NCI-H446 (cell line): ENCODE measurements at places on chromosomes 7 and 10.
A peak's percentile ranks its signal among the peaks of the same experiment; 100 is the strongest.

GRCh38 chr10:34670081-34670480 is 145.0 kb downstream of the PARD3 start:
- no peak for DNase-seq

- DNase-seq = no peak
Observed at GRCh38 chr7:760006-760405, 32.9 kb upstream of the PRKAR1B start.

DNA sequence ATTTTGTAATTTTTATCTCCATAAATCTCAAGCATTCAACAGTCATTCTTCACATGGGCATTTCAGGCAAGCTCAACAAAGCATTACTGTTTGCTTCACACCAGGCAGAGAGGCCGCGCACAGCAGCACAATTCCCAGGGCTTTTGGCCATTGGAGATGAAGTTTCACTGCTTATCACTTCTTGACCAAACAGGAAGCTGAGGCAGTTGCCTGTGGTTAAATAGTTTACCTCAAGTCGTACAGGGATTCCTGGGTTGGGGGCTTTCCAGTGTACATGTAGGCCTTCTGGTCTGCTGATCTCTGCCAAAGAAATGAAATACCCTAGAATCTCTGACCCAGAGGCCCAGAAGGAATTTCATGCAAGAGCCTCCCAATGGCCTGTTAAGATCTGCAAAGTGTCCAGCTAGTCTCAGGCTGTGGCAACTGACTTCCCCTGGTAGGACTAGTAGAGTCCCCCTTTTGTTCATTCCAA is 11.2 kb upstream of the PRDX3 start:
- DNase-seq = no peak

DNA sequence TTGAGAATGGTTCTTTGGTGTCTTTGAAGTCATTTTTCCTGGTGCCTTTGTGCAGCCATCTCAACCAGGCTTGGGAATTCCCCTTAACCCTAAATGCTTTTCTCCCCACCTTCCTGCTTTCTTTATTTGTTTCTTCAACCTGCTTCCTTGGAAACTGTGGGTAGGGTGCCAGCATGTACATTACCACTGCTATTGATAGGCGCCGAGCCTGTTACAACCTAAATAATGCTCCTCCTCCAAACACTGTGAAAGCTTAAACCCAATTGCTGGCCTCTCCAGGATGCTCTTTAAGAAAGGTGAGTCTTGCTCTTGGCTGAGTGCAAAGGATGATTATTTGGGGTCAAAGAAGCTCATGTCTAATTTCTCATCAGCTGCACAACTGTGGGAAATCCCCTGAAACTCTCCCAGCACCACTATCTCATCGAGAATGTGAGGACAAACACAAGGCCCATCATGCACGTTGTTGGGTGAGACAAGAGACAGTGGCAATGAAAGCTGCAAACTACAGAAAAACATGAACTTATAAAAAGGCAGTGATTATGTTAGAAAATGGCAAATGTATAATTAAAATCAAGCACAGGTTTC is 285.5 kb upstream of the IGFBP3 start:
- no peak for DNase-seq

- DNase-seq = no peak
Observed at GRCh38 chr10:10520491-10521385, 496.9 kb upstream of the CELF2 start.

- DNase-seq = no peak
Observed at GRCh38 chr7:21642422-21642821, 99.6 kb downstream of the DNAH11 start.

- no peak for DNase-seq
Observed at GRCh38 chr7:5523052-5523711, 99.5 kb upstream of the TNRC18 start.

- DNase-seq = no peak
Observed at GRCh38 chr10:32954545-32955298, 3.3 kb downstream of the ITGB1 start.

DNA sequence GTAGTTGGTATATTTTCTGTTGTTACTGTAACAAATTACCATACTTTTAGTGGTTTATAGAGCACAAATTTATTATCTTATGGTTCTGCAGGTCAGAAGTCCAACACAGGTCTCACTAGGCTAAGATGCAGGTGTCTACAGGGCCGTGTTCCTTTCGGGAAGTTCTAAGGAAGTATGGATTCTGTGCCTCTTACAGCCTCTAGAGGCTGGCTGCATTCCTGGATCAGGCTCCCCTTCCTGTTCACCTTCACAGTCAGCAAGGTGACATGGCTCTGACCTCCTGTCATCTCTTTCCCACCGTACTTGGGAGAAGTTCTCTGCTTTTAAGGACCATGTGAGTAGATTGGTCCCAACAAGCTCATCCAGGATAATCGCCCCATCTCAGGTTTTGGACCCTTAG is 37.3 kb downstream of the BMPR1A start:
- no peak for DNase-seq

DNA sequence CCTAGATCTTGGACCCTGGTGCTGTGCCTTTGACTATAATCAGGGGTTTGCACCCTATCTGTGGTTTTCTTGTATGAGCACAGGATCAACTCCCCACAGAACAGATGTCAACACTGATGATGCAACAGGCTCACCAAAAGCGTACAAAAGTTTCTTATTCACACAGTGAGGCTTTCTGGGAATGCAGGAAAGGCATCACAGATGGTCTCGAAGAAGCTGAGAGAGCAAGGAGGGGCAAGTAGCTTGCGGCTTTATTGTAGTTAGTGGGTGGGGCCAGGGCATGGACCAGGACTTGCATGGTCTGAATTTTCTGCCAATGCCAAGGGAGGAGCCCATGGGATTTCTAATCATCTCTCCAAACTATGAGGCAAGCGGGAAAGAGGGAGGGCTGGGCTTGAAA is 46.2 kb downstream of the SEC61G start:
- DNase-seq = no peak

- DNase-seq = peak; percentile 36
Observed at GRCh38 chr7:30799206-30799975, 28.2 kb downstream of the MINDY4 start.

- no peak for DNase-seq
Observed at GRCh38 chr7:113071465-113071864, 15.2 kb downstream of the GPR85 start.

- no peak for DNase-seq
Observed at GRCh38 chr10:62037166-62037831, 135.8 kb downstream of the ARID5B start.

DNA sequence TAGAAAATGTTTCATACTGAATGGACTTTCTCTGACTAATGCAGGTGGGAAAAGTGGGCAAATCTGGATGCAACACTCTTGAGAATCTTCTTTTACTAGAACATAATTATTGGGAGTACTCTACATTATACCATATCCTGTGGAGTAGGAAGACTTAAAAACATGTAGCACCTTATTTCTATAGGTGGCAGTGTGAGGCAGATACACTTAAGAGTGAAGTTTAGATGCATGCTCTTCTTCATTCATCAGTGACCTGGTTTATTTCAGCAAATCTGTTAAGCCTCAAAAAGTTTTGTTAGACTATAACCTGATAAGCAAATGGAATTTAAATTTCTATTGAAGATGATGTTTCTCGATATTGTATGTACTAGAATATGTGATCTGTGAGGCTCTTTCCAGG is 1087.1 kb upstream of the LRRN3 start:
- DNase-seq = no peak

DNA sequence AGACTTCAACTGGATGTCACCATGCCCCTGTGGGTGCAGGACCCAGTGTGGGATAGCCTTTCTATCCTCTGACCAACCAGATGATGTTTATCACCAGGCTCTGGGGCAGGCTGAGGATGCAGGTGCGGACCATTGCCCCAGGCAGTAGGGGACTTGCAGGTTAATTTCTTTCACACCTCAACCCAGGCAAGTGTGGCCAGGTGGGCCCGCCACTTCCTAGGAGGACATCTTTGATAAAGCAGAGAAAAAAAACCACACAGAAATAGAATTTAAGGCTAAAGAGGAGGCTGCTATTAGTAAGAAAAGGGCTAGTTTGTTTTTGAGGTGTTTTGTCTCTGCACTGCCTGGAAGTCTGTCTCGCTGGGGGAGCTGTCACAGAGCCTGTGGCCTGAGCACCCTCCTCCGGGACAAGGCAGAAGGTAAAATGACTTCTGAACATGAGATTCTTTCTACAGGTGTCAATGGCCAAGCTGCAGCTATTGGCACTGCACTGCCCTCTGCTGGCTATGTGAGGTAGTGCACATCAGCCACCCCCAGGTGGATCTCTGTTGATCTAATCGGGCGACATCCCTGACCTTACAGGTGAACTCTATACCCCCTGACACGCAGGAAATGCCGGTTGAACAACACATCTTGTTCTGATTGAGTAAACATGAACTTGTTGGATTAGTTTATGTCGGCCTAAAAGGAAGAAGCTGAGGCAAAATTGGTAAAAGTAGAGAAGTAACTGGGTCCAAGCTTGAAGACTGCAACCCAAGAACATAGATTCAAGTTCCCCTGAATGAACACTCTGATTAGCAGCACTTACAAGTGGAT is 21.0 kb downstream of the UPP1 start:
- DNase-seq = peak; percentile 42

- no peak for DNase-seq
Observed at GRCh38 chr7:115088893-115089292, 167.0 kb downstream of the MDFIC start.

DNA sequence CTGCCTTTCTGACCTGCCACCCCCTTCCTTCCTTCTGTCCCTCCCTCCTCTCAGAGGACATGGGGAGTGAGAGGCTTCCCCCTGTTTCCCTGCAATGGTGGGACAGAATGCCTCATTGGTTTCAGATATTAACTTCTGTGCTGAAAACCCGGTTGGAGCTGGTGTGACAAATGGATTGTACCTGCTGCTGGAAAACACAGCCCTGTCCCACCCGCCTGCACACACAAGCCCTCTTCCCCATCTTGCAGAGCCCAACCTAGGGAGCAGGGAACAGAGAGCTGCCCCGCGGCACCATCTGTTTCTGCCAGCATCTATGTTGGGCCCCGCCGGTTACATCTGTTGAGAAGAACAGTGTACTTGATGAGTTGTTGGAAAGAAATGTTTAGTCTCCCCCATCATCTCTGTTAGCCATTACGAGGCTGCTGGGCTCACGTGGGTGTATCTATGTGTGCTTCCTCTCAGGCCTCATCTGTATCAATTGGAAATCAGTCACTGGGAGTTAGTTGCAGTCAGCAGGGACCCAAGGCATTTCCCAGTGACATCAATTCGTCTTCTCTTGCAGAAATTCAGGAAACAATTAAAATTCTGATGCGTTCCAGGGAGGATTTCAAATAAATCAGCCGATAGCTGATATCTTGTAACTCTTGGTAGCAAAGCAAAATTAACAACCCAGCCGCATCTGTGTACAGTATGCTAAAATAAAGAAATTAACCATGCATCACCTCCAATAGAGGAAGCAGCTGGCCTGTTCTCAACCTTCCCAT is 725.6 kb upstream of the GALNT17 start:
- peak; percentile 51 for DNase-seq

GRCh38 chr10:34638406-34639054 is 176.6 kb downstream of the PARD3 start:
- DNase-seq = peak; percentile 77

DNA sequence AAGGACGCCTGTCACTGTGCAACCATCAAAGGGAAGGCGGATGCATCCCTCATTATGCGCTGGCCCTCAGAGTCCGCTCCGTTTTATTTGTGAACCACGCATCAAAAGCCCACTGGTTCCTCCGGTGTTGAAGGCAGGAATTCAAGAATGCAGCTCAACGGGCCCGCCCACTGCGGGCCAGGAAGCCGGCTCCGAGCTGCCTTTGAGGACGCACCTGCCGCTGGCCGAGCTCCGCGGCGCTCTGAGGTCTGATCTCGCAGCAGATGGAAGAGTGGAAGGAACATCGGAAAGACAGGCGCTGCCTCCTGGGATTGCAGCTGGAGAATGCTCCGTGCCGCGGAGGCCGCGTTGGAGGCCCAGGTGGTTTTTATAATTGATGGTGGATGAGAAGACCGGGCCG is 56.9 kb upstream of the ADGRA1 start:
- DNase-seq = no peak

DNA sequence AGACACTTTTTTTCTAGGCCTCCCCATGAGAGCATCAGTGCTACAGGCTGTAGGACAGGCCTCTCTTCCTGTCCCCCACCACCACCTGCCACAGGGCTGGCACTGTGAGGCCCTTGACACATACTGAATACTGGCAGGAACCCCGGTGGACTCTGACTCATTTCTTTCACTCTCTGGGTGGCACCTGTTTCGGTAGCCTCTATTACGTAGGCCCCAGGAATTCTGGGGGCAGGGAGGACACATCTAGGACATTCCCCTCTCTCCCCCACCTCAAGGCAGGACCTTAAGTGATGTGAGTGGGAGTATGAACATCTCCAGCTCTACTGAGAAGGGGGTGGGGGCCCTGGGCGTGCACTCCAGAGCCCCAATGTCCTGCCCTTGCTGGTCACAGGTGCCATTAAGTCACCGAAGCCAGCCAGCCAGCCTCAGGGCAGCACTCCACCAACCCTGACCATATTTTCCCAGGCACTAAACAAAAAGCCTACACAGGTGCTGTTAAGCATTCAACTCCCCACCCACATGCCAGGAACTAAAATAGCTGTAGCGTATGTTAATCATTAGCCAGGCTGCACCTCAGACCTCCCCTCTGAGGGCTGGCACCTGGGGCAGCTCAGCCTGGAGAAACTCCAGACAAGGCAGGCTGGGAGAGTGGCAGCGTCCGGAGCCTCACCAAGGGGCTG is 8.9 kb downstream of the ANXA11 start:
- DNase-seq = peak; percentile 8

- DNase-seq = no peak
Observed at GRCh38 chr7:120993553-120994191, 5.2 kb downstream of the CPED1 start.

GRCh38 chr7:5758753-5759335 is 22.6 kb downstream of the RNF216 start:
- DNase-seq = no peak

- DNase-seq = no peak
Observed at GRCh38 chr7:131556909-131557651, 652 bp upstream of the PODXL start.

- peak; percentile 55 for DNase-seq
Observed at GRCh38 chr7:30188811-30189210, 54.0 kb downstream of the MTURN start.

GRCh38 chr7:73718438-73718881 is 1.0 kb downstream of the STX1A start:
- DNase-seq = no peak
